ENCODE measurements at places on chromosomes 16 and 17.

GRCh38 chr17:69117855-69118784, 23.6 kb downstream of the ABCA6 start:
- no peak for DNase-seq

DNA sequence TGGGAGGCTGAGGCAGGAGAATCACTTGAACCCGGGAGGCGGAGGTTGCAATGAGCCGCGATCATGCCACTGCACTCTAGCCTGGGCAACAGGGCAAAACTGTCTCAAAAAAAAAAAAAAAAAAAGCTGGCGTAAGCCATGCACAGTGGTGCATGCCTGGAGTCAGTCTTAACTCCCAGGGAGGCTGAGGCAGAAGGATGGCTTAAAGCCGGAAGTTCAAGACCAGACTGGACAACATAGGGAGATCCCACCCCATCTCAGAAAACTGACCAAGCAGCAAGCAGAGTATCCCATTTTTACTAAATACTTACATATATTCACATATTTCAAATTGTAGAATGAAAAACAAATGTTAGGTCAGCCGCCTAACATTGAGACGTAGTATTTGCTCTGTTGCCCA, 4.6 kb downstream of the NT5C start:
- no peak for DNase-seq

GRCh38 chr17:66951605-66951953, 12.9 kb upstream of the CACNG4 start:
- DNase-seq: no peak

DNA sequence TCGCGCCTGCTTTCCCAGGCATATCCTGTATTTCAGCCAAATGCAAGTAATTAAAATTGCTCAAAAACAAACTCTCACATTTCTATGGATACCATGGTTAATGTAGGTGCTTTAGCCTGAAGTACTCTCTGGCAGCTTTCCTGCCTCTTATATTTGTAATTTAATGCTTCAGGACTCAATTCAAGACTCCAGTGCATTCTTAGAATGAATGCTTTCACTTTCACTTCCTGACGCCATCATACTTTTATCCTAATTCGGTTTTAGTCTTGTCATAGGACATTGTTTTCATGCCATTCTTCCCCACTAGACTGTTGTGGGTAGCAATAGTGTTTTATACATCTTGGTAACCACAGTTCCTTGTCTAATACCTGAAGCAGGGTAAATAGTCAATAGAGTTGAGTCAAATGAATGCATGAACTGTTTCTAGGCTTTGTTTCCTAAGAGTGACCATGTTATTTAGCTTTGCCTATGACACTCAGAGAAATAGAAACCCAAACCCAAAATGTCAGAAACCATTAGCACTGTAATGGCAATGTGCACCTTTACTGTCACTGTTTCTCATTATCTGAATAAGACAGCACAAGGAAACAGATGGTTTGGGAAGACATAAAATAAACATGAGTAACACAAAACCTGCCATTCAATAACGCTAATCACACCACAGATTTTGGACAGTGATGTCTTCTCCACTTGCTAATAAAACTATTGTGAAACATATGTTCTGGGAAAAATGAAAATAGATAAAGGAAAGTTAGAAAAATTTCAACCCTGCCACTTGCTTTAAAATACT, 705.5 kb downstream of the CDH11 start:
- no peak for DNase-seq

- no peak for DNase-seq
Measured at GRCh38 chr16:30533748-30534367, 800 bp downstream of the ZNF747 start.

GRCh38 chr17:72456075-72456474, 335.3 kb downstream of the SOX9 start:
- DNase-seq: no peak

DNA sequence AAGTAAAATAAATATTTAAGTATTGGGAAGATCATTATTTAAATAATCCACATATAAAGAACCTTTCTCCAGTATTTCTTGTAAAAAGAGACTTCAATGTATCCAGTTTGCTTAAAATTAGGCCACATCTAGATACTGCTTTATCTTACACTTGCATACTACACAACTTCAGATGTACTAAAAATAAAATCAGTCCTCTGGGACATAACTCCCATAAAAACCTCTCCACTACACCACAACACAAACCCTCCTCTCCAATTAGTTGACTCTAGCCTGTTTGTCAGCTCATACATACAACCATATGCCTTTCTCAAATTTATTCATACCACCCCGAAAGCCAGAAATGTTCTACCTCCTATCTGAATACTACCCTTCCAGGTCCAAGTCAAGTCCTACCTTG, 21.6 kb downstream of the SPOP start:
- DNase-seq: no peak

- no peak for DNase-seq
Measured at GRCh38 chr16:62548095-62548494, 511.9 kb upstream of the CDH8 start.

DNA sequence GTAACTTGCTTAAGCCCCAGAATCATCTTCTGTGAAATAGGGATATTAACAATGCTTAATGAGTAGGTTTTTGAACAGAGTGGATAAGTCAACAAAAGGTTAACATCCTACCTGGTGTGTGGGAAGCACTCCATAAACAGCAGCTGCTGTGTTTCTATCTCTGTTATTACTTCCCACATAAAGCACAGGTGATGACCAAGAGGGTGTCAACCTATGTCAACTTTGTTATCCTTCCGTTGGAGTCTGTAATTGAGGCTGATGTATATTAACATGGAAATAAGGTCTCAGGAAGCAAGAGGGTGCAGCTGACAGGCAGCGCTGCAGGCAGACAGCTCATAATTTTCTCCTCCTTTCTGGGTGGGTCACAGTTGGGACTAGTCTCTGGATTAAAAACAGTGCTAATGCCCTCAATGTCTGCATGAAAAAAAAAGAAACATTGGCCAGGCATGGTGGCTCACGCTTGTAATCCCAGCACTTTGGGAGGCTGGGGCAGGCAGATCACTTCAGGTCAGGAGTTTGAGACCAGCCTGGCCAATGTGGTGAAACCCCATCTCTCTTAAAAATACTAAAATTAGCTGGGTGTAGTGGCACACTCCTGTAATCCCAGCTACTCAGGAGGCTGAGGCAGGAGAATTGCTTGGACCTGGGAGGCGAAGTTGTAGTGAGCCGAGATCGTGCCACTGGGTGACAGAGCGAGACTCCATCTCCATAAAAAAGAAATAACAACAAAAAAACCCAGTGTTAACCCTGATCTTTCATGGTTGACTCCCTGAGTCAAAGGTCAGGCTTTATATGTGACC, 269.6 kb downstream of the SNX29 start:
- DNase-seq: no peak

GRCh38 chr16:51665436-51665998, 514.4 kb upstream of the SALL1 start:
- no peak for DNase-seq

DNA sequence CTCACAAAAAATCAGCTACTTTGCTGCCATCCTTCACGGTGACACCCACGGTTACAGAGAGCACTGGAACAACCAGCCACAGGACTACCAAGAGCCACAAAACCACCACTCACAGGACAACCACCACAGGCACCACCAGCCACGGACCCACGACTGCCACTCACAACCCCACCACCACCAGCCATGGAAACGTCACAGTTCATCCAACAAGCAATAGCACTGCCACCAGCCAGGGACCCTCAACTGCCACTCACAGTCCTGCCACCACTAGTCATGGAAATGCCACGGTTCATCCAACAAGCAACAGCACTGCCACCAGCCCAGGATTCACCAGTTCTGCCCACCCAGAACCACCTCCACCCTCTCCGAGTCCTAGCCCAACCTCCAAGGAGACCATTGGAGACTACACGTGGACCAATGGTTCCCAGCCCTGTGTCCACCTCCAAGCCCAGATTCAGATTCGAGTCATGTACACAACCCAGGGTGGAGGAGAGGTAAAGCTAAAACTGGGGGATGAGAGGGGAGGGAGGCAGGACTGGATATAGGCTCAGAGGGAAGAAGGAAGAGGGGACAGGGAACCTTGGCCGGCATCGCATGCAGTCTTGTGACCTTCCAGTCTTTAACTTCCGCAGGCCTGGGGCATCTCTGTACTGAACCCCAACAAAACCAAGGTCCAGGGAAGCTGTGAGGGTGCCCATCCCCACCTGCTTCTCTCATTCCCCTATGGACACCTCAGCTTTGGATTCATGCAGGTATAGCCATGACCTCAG, 581 bp downstream of the CD68 start:
- no peak for DNase-seq

DNA sequence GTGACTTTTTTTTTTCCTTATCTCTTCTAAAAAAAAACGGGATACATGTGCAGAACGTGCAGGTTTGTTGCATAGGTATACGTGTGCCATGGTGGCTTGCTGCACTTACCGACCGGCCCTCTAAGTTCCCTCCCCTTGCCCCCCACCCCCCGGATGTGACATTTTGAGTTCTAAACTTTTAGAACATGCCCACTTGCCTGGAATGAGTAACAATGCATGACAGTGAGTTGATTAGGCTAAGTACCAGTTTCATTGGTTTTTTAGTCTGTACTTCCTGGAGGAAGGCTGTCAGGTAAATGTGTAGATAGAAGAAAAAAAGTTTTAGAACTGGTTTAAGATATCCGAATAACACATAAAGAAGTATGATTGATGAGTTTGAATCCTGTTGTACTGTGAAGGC, 4.0 kb downstream of the BPTF start:
- no peak for DNase-seq

- DNase-seq: no peak
Measured at GRCh38 chr17:65811043-65811442, 249.6 kb upstream of the AXIN2 start.

DNA sequence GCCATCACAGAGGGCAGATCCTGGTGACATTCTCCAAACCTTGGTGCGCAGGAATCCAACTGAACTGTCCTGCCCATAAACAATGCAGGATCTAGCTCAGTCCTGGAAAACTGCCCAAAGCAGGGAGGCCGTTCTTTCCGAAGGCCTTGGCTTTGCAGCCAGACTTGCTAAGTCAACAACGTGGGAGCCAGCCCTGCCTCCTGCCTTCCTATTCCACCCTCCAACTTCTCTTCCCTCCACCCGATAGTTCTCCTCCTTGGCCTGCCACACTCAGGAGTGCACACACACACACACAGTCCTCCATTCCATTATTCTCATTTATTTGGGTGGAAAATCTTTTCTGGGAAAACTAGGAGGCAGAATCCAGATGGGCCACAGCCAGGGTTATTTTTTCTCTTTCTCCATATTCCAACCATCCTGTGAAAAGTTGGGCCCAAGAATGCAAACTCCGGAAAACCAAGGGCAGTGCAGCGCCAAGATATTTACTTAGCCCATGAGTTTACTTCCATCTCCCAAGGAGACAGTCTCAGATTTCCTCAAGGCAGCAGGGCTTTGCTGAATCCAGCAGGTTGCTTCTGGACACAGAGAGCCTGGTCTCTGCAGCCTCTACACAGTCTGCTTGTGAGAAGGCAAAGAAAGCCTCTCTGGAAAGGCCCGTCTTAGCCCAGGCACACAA, 15.8 kb downstream of the COPRS start:
- DNase-seq: no peak

- no peak for DNase-seq
Measured at GRCh38 chr17:80031691-80032430, 3.8 kb downstream of the TBC1D16 start.

Data from CD8-positive, alpha-beta T cell (primary cell).